ENCODE measurements at places on chromosomes 3 and 15.
A peak's percentile ranks its signal among the peaks of the same experiment; 100 is the strongest.

- DNase-seq, result no peak
Measured at GRCh38 chr3:98657457-98657856, 64.0 kb upstream of the CPOX start.

- DNase-seq, result no peak
Measured at GRCh38 chr15:92383519-92384324, 10.0 kb upstream of the ST8SIA2 start.

- peak; percentile 29 for DNase-seq
Measured at GRCh38 chr3:108485146-108485545, 25.2 kb downstream of the MYH15 start.

DNA sequence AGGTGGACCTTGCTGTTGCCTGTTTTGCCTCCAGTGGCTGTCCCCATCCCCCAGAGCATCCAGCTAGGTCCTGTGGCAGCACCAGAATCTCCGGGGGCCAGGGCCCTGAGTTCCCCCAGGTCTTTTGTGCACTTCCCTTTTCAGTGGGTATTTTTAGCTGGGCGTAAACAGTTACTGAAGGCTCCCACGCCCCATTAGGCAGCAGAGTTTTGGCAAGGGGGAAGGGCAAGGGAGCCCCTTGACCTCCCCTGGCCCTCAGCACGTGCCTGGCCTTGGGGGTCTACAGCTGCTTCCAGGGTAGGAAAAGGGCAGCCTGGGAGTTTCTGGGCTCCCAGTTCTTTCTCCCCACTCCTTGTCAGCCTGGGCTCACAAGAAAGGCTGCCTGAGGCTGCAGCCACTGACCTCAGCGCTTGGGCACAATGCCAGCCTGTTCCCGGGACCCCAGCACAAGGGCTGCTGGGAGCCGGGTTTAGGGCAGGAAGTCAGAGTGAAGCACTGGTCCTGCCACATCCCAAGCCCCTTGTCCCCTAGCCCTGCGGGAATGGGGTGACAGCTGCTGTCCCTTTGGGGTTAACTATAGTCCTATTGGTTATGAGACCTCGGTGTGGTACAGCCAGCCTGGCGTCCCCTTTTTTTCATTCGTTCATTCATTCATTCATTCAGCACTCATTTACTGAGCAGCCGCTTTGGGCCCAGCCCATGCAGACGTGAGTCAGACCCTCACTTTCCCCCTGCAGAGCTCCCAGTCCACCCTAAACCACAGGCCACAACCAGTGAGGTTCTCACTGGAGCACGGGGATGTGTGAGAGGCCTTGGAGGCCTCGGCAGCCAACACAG lies 8.4 kb downstream of the CSK start:
- DNase-seq, result peak; percentile 47

- DNase-seq, result no peak
Measured at GRCh38 chr3:153354641-153355040, 192.6 kb downstream of the RAP2B start.

GRCh38 chr3:63295806-63296205 lies 17.7 kb downstream of the SYNPR start:
- DNase-seq, result peak; percentile 94

GRCh38 chr3:55802816-55803215 lies 315.7 kb upstream of the WNT5A start:
- DNase-seq, result no peak

DNA sequence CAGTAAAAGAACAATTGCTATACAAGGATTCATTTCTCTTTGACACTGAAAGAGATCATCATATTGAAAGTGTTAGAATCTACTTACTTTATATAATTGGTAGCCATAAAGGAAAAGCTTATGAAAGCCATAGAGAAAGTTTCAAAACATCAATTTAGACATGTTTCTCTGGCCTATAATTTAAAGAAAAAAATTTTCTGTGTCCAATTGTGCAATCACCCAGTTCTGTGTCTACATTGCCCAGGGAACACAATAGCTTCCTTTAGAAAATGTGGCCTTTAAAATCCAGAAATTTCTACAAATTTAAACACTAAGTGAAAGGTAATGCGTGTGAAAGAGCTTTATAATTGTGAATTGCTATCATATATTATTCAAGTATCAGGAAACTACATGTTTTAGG lies 259.2 kb downstream of the GBE1 start:
- no peak for DNase-seq

DNA sequence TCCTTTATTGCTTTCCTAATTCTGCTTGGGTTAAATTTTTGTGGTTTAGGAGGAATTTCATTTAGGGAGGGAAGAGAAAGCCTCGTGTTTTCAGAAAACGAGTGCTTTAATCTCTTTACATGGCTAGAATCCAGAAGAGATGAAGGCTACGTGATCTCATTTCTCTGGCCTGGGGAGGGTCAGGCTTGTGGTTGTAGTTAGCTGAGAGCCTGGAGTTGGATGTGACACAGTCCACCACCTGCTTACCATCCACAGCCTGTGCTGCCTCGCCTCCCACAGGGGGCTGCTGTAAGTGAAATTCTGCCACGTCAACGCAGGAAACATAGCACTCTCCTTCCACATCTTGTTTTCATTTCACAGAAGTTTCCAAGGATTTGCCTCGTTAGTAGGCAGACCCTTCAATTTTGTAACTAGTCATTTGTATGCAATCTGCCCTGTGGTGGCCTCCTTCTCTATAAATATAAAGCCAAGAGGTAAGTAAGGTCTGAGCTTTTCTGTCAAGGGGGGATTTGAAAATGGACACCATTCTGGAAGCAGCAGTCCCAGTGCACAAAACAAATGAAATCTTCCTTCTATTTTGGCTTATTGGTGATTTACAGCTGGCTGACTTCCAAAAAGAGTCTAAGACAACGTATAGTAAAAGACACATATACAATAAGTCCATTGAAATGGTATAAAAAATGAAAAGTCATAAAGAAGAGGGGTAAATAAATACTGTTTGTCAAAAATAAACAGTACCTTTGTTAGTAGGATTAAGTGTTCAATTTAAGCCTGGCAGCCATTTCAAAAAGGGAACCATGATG lies 3.4 kb downstream of the GXYLT2 start:
- no peak for DNase-seq

- peak; percentile 34 for DNase-seq
Measured at GRCh38 chr15:100572362-100572983, 29.5 kb downstream of the LINS1 start.

DNA sequence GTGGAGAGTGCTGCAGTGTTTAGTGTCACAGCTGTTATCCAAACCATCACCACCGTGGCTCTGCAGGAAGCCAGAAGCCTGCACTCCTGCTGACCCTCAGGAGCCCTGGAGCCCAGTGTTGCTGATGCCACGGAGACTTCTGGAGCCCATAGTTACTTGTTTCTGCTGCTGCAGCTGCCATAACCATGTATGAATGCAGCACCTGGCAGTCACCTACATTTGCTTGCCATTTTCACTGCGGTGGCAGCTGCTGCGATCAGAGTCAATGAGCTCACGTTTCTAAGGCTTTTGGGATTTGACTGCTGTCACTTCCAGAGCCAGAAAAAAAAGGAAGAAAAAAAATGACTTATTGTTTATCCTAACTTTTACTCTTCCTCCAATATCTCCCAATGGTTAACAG lies 299.2 kb upstream of the THRB start:
- no peak for DNase-seq

DNA sequence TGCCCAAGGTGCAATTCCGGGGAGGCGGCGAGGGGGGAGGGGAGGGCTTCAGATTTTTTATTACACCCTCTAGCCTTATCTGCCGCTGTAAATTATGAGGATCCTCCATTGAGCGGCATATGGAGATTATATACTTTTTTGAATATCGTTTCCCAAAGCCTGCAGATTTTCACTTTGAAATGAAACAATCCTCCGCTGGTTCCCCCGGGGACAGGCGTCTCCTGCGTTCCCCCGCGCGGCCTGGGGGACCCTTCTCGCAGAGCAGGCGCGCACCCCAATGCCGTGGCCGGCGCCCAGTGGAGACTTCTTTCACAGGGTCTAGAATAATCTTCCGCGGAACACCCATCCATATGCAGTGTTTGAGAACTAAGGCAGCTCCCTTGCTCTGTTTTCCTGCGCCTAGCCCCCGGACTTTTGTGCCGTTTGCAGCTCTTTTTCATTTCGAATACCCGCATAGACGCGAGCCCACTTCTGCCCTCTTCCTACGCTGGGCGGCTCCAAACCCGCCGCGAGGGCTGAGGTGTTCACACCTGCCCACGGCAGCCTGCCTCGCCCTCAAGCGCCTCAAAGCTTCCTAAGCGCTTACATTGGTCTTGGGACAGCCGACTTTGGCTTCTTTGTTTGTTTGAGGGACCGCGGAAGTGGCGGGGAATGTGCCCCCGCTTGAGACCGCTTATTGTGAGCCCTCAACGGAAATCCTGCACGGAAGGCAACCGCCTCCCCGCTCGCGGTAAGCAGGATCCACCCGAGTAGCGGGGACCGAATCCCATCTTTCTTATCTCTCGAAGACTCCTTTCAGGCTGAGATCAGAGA lies 7.5 kb downstream of the SOX14 start:
- no peak for DNase-seq

- DNase-seq, result no peak
Measured at GRCh38 chr3:108503722-108504121, 6.7 kb downstream of the MYH15 start.

GRCh38 chr3:134056464-134056891 lies 26.8 kb upstream of the SLCO2A1 start:
- DNase-seq, result no peak

DNA sequence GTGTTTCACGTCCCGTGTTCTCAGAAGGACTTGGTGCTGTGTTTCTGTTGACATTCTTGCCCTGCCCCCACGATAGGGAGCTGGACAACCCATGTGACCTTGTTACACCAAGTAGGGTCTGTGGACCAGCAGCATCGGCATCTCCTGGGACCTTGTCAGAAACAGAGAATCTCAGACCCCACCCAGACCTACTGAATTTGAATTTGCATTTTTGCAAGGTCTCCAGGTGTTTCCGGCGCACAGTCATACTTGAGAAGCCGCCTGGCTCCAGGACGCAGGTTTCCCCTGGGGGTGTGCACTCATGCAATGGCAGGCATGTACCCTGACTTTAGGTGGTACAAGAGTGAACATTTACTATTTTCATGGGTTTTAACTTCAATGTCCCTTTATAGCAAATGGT lies 117.9 kb downstream of the TLE3 start:
- no peak for DNase-seq

- DNase-seq, result no peak
Measured at GRCh38 chr15:101409621-101410020, 79.9 kb downstream of the PCSK6 start.

DNA sequence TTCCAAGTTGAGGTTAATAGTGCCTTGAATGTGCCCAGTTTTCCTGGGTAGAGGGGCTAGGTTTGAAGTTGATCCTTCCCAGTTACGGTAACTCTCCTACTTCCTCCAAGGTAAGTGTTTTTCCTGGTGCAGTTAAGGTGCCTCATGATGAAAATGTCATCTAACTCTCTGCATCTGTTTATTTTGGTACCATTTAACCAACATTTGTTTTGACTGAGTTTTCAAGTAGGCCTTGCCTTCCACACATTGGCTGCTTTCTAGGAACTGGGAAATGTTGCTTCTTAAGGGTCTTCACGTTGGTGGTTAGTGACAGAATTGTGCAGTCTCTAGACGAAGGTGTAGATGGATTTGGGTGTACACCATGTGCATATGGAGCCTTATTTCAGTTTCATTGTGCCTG lies 31.3 kb downstream of the USP3 start:
- DNase-seq, result no peak

DNA sequence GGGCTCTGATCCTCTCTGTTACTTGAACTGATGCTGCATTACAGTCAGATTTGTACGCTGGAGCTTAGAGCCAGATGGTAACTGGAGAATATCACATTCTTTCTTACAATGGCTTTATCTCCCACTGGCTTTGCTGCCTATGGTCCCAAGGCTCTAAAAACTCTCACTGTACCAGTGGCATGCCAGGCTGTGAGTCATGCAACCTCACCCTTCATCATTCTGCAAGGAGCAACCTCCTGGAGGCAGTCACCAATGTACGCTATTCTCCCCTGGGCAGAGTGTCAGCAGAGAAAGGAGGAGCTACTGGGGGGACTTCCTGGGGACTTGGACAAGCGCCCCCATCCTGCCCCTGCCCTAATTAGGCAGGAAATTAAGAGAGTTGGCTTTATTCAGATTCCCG lies 97.9 kb upstream of the EIF1B start:
- no peak for DNase-seq

- DNase-seq, result no peak
Measured at GRCh38 chr3:111967068-111967467, 11.8 kb upstream of the ABHD10 start.

GRCh38 chr15:95864467-95864886 lies 466.0 kb upstream of the NR2F2 start:
- no peak for DNase-seq

- no peak for DNase-seq
Measured at GRCh38 chr3:195440379-195440778, 2.4 kb downstream of the ACAP2 start.

DNA sequence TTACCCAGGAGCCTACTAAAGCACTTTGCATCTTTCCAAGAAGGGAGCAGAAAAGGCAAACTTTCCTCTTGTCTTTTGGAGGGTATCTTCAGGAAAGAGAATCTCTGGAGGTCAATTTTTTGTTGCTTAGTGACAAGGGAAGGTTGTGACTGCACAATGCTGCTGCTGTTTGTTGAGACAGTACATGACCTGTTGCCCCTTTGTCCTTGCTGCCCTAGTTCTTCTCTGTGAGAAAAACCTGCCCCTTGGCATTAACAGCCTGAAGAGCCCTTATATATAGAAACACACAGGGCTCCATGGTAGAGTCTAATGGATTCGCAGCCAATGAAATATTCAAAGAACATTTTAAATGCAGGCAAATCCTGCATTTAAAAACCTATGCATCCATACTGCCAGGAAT lies 20.3 kb downstream of the KLHDC8B start:
- DNase-seq, result no peak

DNA sequence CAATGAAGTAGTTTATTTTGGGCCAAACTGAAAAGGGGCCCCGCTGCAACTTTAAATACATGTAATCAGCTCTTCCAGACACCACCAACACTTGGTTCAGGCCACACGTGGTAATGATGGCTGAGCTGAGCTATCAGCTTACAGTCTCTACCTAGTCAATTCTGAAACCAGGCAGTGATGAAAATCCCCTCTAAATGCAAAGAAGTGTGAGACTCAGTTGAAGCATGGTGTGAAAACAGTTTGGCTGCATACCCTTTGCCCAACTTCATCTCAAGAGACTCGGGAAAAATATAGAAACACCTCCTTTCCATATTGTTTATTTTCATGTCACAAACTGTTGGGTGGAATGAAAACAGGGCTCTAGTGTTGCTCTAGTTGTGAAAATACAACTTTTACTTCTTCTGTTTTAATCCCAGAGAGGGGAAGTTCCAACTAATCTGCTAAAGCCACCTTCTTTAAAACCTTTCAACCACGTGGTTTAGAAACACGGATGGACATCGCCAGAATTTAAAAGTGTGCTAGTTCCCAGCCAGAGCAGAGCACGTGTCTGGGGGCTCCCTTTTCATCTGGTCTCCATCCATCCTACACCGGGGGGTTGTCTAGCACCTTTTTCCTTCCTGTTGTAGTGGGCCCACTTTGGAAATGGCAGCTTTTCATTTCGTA lies 229.1 kb downstream of the EPHB1 start:
- DNase-seq, result no peak

- DNase-seq, result no peak
Measured at GRCh38 chr15:34773013-34773412, 18.2 kb upstream of the GJD2 start.

GRCh38 chr3:15528854-15529537 lies 7.5 kb upstream of the COLQ start:
- no peak for DNase-seq

- DNase-seq, result no peak
Measured at GRCh38 chr3:136939489-136939888, 18.3 kb upstream of the IL20RB start.

- no peak for DNase-seq
Measured at GRCh38 chr3:134276086-134276485, 25.4 kb upstream of the RYK start.

- DNase-seq, result no peak
Measured at GRCh38 chr3:146223401-146224373, 27.2 kb downstream of the PLSCR4 start.
